Coronary artery (tissue), 2 donors: ENCODE measurements at places on chromosomes 7 and 10.
A peak's percentile ranks its signal among the peaks of the same experiment; 100 is the strongest.

- DNase-seq: no peak
Measured at GRCh38 chr7:17269341-17270221, 28.9 kb upstream of the AHR start.

DNA sequence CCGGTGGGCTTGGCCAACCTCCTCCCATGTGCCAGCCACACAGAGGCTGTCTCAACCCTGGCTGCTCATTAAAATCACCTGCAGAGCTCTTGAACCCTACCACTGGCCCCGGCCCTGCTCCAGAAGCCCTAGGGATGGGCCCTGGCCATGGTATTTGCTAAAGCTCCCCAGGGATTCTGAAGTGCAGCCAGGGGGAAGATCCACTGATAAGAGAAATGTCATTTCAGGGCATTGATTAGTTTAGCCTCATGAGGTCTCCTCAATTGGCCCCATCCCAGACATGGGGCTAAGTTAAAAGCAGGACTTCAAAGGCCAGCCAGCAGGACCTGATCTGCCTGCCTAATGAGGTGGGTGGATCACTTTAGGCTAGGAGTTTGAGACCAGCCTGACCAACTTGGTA lies 65.2 kb downstream of the ABRAXAS2 start:
- DNase-seq: no peak

- no peak for DNase-seq
Measured at GRCh38 chr10:11328264-11329061, 283.0 kb downstream of the USP6NL start.

DNA sequence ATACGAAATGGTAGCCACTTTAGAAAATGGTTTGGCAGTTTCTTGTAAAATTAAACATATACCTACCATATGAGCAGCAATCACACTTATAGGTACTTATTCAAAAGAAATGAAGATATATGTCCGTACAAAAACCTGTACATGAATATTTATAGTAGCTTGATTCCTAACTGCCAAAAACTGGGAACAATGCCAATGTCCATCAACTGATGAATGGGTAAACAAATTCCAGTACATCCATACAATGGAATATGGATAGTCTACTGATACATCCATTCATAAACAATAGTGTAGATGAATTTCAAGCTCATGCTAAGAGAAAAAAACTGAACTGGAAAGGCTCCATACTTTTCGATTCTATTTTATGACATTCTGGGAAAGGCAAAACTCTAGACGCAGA lies 68.5 kb downstream of the AGK start:
- no peak for DNase-seq

DNA sequence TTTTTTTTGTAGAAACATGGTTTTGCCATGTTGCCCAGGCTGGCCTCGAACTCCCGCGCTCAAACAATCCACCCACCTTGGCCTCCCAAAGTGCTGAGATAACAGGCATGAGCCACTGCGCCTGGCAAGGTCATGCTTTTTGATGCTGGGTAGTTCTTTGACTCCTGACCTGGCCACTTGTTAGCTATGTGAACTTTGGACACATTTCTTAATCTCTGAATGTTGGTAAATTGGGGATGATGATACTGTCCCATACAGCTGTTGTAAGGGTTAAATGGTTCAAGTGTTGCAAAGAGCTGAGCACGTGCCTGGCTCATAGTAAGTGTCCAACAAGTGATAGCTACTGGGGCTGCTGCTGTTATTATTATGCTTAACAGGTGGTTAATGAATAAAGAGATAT lies 2.3 kb downstream of the ZNHIT1 start:
- no peak for DNase-seq

GRCh38 chr7:27472043-27472442 lies 190.6 kb downstream of the HIBADH start:
- no peak for DNase-seq

GRCh38 chr7:584122-584465 lies 64.4 kb upstream of the PDGFA start:
- no peak for DNase-seq

GRCh38 chr7:6008668-6009611 lies at the start of the genes AIMP2 and PMS2:
Gene AIMP2 (plus strand): TSS chr7:6009272. CDS start chr7:6009364, 92 bp downstream.
Gene PMS2 (minus strand): TSS chr7:6009049. CDS start chr7:6009019, 30 bp downstream.
- peak; percentile 99 for DNase-seq

DNA sequence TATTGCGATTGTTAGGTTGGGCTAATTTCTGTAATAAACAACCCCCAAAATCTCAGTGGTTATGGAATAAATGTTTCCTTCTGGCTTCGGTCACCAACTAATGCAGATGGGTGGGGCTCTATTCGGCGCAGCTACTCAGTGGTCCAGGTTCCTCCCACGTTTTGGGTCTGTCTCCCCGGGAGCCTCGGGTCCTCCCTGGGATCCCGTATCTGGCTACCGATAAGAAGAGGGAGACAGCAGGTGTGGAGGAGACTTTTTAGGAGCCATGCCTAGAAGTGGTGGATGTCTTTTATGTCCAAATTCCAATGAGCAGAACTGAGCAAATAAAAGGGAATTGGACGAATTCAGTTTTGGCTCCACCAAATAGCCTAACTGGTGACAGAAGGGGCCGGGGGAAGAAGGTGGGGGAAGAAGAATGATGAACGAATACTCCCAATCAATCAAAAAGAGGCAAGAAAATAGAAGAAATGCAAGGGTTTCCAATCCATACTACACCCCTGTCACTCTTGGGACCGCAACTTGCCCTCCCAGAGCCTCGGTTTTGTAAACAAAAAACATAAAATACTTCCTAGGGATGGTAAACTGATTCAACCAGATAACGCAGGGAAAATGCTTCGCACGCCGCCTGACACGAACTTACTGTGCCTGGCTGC lies 498 bp upstream of the C10orf53 start:
- peak; percentile 29 for DNase-seq

DNA sequence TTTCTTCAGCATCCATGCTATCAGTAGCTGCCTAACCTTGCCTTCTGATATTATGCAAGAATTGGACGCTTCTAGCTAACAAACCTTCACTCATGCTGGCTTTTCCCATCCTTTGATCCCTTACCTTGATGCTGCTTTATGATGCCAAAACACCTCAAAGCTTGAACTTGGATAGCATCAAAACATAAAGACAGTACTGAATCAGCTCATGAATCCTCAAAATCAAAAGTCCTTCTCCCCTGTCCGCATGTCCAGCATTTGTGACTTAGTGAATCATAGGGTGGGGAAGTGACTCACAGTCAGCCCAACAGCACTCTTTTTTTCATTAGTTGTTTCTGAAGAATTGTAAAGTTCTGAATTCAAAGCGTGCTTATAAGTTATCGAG lies 89.5 kb upstream of the PIK3CG start:
- DNase-seq: no peak

DNA sequence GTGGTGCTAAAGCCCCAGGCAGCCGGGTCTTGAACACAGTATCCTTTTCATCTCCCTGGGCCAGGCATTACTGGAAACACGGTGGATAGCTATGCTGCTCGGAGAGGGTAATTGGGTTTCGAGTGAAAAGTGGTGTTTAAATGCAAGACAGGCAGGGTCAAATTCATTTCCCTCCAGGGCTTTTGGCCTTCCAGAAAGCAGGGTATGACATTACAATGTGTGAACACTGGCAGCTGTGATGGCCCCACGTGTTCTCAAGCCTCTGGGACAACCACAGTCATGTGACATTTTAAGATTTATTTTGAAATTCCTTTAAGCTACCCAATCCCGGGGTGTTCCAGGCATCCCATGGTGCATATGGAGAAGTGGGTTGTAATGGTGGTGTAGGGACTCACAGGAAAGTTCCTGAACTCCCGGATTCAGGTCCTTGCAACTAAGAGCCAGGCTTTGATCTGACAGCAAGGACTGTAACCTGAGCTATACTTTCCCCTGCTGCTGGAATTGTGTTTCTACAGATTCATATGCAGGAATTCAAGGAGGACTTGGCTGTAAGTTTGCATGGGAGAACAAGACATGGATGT lies 46.8 kb downstream of the INSYN2A start:
- DNase-seq: no peak

GRCh38 chr7:76076995-76077394 lies 29.1 kb downstream of the MDH2 start:
- no peak for DNase-seq

- no peak for DNase-seq
Measured at GRCh38 chr10:114726820-114727271, 68.8 kb upstream of the ABLIM1 start.

- no peak for DNase-seq
Measured at GRCh38 chr7:34165927-34166550, 260.7 kb downstream of the BMPER start.

DNA sequence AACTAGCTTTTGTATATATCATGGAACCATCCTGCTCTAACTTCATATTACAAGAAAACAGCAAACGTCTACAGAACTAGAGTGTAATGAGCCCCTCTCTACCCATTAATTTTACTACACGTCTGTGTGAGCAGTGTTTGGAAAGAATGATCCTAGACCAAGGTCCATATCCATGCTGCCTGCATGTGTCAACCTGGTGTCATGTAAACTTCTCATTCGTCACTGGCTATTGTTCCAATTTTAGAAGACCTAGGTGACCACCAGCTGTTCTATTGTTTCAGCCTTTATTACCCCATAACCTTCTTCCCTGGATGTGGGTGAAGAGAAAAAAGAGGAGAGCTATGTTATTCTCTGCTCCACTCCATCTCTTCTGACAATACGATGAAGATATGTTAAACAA lies 77.1 kb downstream of the CREM start:
- DNase-seq: no peak

DNA sequence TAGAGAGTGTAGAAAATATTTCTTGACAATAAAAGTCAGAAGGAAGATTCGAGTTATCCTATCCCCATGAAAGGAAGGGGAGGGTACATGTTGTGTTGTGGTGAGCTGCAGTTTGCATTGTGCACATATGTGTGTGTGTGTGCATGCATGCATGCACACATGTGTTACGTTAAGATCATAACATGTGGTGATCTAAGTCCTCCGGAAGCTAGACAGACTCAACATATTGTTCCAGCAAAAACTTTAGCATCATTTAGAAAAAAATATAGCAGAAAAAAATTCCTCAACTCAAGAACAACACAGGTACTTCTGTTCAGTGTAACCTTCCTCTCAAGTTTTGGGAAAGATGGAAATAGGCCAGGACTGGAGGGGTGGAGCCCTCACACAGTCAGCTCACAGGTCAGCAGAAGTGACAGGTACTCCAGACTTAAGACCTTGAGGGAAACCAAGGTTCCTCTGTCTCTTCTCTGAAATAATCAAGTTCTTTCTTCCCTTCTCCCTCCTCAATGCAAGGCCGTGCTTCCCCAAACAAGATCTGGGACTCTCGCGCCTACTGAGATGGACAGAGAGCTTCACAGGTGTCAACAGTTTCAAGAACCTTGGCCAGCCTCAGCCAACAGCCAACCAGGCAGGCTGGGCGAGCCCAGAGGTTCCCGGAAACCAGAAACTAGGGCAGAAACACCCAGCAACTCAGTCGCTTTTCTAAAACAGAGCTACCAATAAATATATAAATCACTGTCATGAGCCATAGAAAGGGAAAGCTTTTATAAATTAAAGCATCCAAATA lies 205.2 kb downstream of the FAM107B start:
- no peak for DNase-seq

GRCh38 chr7:137006293-137006692 lies 137.8 kb downstream of the CHRM2 start:
- no peak for DNase-seq

DNA sequence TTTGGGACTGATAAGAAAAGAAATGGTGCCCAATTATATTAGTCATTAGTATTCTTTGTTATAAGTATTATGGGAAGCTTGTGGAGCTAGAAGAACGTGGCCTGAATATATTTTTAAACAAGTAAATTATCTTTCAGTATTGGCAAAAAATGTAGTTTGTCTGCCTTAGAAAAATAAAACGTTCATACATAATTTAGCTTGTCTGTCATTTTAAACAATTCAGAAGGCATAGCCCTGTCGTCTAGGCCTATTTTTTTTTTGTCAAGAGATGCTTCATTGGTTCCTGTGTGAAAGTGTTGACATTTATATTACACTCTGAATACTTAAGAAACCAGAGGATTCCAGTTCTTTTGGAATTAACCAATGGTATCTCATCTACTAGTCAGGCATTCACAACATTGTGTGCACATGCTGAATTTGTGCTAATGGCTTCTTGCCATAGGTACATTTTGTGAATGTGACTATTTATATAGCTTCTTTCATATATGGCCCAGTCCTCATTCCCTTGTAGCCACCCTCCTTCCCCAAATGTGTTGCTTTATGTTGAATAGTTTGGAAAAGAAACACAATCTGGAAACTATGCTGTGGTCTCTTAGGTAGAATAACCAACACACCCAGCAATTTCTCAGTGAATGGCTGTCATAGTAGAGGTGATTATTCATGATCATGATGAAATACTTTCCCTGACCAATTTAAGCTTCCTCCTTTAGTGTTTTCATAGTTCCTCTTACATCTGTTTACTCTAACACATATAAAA lies 435.8 kb downstream of the EXOC4 start:
- no peak for DNase-seq

- no peak for DNase-seq
Measured at GRCh38 chr7:43868181-43868580, 1.1 kb downstream of the MRPS24 start.

DNA sequence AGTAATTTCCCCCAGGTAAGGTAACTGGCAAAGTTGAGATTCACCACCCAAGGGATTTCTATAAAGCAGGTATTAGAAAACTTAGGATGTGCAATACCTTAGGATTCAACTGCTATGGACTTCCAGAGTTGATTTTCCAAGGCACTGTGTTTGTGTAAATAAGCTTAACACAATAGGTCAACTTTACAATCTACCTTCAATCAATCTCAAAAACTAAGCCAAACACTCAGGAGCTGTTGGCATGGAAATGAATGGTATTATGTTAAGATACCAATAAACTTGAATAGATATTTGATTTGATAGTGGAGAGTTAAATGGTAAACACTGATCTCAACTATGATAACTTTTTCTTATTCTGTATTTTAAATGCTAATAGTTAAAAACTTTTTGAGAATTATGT lies 762 bp upstream of the SEMA3E start:
- DNase-seq: no peak
